Right cardiac atrium (tissue), 5 donors: ENCODE measurements at places on chromosomes 6 and 20. TPM values are rescaled to one million over a fixed set of nuclear protein-coding genes. Genes with fewer than 3 reads are reported as not detected.

DNA sequence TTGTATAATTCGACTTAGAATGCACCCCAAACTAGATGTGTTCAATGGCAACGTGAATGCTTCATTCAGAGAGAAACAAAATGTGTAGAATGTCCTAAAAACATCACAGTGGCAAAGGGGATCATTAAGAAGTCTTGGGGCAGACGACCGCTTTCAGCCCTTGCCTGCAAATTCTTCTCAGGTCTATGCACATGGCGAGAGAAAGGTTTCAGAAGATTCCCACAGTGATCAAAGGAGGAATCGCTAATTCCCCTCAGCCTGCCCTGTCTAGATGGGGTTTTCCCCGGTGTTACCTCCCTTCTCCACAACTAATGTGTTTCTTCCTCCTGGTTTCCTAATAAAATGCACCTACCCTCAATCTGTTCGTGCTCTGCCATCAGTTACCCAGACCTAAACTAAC is 13.3 kb upstream of the NHSL1 start:
- DNase-seq: no peak

VNN1 gene
- polyA plus RNA-seq: 0.29 TPM

CFB gene
- polyA plus RNA-seq: 10.4 TPM

PRICKLE4 gene
- polyA plus RNA-seq: 1.7 TPM

STX11 gene
- 4.9 TPM for polyA plus RNA-seq

MAS1 gene
- polyA plus RNA-seq: 0.02 TPM

GRCh38 chr6:104908031-104908887 is 48.5 kb upstream of the HACE1 start:
- DNase-seq: no peak

- DNase-seq: no peak
Measured at GRCh38 chr6:143063631-143064030, 2.9 kb downstream of the AIG1 start.

FRK gene
- 1.00 TPM for polyA plus RNA-seq

DNA sequence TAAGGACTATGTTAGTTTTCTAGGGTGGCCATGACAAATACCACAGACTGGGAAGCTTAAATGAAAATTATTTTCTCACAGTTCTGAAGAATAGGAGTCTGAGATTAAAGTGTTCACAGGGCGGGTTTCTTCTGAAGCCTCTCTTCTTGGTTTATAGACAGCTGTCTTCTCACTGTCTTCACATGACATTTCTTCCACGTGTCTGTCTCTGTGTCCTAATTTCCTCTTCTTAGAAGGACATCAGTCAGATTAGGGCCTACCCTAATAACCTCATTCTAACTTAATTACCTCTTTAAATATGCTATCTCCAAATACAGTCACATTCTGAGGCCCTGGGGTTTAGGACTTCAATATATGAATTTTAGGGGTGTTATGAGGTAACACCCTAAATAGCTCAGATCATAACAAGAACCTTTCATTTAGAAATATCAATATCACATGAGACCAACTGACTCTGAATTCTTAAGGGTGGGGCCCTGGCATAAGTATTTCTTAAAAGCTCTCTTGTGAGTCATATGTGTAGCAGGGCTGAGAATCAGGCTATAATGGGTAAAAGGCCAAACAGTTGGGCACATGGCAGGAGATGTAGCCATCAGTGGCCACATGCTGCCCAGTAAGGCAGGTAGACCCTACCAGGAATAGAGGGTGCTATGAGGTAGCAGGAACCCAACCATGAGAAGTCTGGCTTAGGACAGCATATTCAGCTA is 62.0 kb upstream of the TENT5A start:
- no peak for DNase-seq

DNA sequence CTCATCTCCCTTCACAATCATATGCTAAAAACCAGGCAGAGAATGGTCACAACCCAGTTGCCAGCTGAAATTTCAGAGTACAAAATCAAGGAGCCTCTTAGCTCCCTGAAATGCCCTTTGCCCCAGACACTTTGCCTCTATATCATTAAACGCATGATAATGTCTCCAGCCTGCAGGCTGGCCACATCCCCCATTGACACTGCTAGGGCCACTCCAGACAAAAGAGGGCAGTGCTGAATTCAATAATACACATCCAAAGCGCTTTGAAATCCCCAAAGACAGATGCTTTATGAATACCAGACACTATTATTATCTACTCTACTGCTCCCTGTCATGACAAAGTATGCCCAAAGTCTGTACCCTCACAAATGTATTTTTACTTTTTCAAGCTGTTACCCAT is 348.3 kb upstream of the POU3F2 start:
- DNase-seq: no peak

CYP39A1 gene
- polyA plus RNA-seq: 3.3 TPM

DNA sequence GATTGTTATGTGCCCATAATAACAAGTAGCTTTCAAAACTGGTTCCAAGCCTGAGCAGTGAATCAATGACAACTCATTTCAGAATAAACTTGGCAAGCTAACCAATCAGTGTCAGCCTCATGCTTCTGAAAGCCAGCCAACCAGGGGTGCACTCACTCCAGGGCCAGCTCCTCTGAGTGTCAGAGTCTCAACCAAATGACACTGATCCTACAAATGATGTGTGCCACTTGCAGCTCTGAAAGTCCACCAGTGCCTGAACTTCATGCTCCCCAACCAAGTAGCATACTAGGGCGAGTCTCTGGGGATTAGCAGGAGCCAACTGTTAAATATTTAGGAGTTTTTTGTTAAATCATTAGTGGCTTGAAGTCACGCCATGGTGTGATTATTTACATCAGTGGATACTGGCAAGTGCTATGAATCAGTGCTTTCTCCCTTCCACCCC is 4.5 kb downstream of the IYD start:
- no peak for DNase-seq
